ENCODE measurements at places on chromosomes 6 and 20.

GRCh38 chr6:135722679-135723078 lies 128.8 kb upstream of the PDE7B start:
- DNase-seq, result no peak

GRCh38 chr6:170487707-170488329 lies 65.3 kb downstream of the PSMB1 start:
- DNase-seq, result no peak

DNA sequence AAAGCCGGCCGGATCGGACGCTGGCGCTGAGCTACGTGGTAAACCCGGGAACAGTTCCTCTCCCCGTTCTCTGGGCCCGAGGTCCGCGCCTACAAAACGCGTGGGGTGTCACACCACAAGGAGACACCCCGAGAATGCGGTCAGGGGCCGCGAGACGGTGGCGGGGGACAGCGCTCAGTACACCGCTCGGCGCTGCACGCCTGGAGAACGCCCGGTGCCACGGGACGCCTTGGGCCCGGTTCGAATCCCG lies 670 bp downstream of the NCOA5 start:
- DNase-seq, result no peak

DNA sequence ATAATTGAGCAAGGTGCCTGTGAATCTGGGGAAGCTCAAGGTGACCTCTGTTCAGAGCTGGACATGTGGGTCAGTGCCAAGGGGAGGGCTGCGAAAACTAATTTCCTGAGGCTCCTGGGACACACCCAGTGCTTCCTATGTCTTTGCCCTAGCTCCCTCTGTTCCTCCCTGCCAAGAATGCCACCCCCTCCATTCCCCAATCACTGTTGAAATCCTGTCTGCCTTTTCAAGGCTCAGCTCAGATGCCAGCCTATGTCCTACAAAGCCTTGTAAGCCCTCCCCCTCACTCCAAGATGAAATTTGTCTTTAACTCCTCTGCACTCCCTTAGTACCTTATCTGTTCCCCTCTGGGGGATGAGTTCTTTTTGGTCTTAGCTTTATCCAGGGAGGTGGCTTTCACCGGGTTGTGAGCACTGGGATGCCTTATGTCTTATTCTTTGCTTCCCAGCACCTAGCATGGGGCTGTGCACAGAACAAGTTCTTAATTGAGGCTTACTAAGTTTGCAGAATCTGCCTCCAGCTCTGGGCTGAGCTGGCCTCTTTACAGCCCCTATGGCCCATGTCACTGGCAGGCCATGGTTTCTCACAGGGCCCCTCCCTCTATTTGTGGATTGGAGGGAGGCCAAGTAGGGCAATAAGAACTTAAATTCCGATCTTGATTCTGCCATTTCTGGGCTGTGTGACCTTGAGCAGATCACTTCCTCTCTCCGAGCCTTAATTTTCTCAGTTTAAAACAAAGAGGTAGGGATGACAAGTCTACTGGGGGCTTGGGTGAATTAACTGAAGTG lies 51.5 kb upstream of the EPB41L1 start:
- no peak for DNase-seq

- peak; percentile 43 for DNase-seq
Measured at GRCh38 chr6:14452567-14453527, 335.3 kb downstream of the CD83 start.

- no peak for DNase-seq
Measured at GRCh38 chr6:635233-635632, 21.7 kb downstream of the HUS1B start.

DNA sequence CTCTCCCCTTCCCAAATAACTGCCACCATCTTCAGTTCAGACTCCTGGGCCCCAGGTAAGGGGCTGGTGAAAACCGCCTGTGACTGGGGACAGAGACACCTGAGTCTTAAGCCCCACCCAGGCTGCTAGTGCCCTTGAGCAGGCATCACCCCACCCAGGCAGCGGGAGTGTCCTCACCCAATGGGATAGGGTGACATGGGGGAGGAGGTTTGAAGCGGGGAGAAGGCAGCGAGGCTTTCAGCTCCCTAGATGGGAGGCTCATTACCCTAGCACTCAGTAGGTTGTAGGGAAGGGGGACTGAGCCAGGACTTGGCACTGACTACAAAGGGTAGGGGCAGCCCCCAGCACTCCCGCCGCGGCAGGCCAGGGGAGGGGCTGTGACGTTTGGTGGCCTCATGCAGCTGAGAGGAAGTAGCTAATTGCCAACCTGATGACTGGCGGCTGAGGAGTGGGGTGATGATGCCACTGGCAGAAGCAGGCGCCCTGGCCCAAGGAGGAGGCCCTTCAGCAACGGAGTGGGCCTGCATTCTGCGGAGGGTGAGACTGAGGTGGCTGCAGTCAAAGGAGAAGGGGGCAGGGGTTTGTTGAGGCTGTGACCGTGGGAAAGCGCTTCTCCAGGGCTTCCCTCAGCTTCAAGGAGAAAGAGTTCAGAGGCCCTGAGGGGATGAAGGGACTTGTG lies 126.9 kb downstream of the MRPL14 start:
- peak; percentile 70 for DNase-seq

DNA sequence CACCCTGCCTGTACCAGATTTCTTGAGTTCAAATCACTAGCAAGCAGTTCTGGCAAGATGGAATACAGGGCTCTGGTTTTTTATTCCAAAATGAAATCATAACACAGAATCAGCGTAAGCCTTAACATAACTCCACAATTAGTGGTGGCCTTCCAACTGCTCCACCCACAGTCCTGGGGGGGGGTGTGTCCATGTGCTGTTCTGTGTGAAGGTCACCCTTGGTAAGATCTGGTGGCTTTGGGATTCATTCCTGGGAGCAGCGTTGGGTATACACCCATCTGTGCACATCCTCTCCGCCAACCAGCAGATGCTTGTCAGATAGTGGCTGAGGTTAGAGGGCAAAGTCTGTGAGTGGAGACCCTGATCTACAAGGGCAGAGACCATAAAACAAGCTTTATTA lies 49.9 kb upstream of the CD83 start:
- no peak for DNase-seq

GRCh38 chr6:111069382-111070104 lies 17.8 kb upstream of the SLC16A10 start:
- DNase-seq, result no peak

DNA sequence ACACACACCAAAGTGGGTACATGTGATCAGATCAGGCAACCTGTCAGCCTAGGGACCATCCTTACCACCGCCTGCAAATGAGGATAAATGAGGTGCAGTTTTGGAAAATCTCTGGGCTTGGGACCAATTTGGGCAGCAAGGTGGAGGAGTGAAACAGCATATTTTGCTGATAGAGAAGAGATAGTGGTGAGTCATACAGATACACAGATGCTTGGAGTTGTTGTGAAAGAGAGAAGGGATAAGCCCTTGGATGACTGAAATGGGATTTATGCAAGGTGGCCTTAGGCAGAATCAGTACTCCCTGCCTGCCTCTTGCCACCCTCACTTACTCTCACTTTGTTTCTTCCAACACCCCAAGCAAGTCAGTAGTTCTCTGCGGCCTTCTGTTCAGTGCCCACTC lies 34.7 kb downstream of the BMP2 start:
- DNase-seq, result no peak

DNA sequence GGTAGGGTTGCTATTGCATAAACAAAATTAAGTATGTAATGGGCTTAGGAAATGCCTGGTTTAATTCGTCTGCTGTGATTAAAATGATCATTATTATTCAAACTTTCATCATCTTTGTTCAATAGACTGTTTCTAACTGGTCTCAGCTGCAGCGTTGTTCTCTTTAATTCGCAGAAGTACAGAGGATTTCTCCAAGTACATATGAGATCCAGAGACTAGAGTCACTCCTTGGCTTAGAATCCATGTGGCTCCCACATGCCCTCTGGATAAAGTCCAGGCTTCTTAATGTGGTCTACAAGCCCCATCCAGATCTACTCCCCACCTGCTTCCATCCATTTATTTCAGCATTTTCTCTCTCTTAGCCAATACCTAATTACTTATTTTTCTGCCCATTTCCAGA lies 1.1 kb upstream of the ZBTB24 start:
- no peak for DNase-seq

- DNase-seq, result no peak
Measured at GRCh38 chr6:111912904-111913303, 39.7 kb upstream of the FYN start.

DNA sequence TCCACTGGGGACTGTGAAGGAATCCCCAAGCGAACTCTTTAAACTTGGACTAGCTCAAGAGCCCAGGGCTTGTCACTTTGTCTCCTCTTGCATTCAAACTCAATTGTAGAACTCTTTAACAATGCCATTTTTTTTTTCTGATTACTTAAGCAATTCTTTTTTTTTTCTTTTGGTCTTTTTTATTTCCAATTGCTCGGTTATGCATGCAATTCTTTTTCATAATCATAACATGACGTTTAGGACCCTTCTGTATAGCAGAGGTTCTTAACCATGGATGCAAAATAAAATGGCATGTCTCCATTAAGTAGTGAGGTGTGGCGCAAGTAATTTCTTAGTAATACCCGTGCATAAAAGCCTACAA lies 466 bp upstream of the BFSP1 start:
- DNase-seq, result no peak

GRCh38 chr20:18428490-18429173 lies 38.2 kb downstream of the DZANK1 start:
- DNase-seq, result no peak

- DNase-seq, result peak; percentile 73
Measured at GRCh38 chr6:14144678-14145113, 27.1 kb downstream of the CD83 start.

GRCh38 chr6:150099953-150100352 lies 31.0 kb upstream of the ULBP3 start:
- DNase-seq, result no peak

GRCh38 chr20:32314768-32315167 lies 37.3 kb downstream of the KIF3B start:
- DNase-seq, result no peak

- DNase-seq, result no peak
Measured at GRCh38 chr6:30041221-30041620, 19.8 kb upstream of the POLR1H start.

- no peak for DNase-seq
Measured at GRCh38 chr6:17292600-17293133, 11.5 kb downstream of the RBM24 start.

DNA sequence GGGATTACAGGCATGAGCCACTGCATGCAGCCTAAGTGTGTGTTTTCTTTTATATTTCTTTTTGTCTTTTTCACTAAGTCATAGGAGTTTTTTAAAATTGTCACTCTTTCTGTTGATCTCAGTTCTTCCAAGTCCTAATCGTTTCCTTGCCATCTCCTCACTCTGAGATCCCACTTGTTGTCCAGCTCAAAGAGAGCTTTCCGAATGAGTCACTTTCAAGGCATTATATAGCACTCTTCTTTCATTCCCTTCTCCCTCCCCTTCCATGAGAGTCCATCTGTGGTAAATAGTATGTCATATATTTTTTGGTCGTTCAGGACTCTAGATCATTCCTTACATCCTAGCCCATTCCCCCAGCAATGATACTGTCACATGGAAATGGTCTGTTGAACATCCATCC lies 4.3 kb downstream of the VAPB start:
- DNase-seq, result no peak

DNA sequence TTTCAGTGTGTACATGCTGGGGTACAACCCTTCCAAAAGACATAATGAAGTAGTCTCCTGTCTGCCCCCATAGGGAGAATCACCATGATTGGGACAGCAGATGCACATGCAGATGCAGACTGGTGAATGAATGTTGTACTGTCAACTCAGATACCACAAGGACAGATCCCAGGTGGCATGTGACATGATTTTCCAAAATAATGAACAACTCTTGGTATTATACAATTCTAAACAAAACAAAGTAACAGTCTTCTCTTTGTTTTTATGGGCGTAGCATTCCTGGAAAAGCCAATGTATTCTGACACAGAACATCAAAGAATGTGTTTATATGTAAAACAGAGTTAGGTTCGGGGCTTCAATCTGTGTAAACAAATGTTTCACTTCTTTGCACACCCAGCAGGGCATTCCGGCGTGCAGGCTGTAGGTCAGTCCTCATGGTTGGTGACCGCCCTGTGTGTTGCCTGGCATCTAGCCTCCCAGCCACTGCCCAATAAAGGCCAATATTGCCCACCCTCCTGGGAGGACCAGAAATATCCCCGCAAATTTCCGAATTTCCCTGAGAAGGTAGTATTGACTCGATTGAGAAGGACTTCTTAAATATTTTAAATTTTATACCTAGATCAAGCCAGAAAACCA lies 127.7 kb downstream of the KLHL32 start:
- no peak for DNase-seq

- DNase-seq, result no peak
Measured at GRCh38 chr6:1001655-1002349, 308.9 kb upstream of the EXOC2 start.

DNA sequence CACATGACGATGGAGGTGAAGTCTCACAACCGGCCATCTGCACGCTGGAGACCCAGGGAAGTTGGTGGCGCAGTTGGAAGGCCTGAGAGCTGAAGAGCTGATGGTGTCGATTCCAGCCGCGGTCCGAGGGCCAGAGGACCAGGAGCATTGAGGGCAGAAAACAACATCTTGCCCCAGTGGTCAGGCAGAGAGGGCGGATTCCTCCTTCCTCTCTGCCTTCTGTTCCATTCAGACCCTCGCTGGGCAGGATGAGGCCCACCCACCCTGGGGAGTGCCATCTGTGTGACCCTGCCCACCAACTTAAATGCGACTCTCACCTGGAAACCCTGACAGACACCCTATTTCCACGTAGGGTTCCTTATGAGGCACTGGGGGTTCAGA lies 120.7 kb upstream of the PMEPA1 start:
- DNase-seq, result no peak

- no peak for DNase-seq
Measured at GRCh38 chr6:40754461-40755045, 167.4 kb upstream of the LRFN2 start.

GRCh38 chr20:62560162-62560561 lies 82.1 kb upstream of the SLCO4A1 start:
- no peak for DNase-seq

DNA sequence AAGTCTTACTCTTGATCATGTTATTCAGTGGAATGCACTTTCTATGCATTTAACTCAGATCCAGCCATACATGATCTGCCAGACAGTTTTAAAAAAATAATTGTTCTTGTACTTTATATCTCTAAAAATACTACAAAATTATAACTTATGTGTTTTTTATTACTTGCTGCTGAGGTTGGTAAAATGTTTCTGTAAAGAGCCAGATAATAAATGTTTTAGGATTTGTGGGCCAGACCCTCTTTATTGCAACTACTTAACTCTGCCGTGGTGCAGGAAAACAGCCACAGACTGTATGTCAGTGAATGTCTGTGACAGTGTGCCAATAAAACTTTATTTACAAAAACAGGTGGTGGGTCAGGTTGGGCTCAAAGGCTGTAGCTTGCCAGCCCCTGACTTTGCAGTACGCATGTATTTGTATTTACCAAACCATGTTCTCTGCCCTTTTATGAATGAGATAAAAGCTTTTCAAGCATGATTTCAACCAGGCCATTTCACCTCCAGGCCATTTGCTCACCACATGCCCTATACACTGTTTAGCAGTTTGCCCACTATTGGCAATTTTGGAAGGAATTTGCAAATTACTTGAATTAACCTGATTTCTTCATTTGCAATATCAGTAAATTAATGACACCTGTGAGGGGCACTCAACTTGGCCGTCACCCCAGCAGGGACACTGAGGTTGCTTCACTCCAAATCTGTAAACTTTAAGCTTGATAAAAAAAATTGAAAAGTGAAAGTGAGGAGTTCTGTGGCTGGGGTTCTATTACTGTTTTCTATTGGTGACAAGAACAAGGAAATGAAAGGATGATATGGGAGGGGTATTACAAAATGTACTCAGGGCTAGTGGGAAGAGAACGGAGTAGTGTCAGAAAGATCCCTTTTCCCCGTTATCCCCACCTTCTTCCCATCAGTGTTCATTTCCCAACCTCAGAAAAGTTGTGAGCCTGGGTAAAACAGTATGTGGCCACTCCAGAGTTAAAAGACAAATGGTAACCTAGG lies 133.4 kb downstream of the CEBPB start:
- no peak for DNase-seq

All from CD4-positive, alpha-beta T cell treated with Interleukin-1 beta for 1 hour (primary cell).